Foreskin melanocyte (primary cell): ENCODE measurements at places on chromosomes 3 and 15.
A peak's percentile ranks its signal among the peaks of the same experiment; 100 is the strongest.

DNA sequence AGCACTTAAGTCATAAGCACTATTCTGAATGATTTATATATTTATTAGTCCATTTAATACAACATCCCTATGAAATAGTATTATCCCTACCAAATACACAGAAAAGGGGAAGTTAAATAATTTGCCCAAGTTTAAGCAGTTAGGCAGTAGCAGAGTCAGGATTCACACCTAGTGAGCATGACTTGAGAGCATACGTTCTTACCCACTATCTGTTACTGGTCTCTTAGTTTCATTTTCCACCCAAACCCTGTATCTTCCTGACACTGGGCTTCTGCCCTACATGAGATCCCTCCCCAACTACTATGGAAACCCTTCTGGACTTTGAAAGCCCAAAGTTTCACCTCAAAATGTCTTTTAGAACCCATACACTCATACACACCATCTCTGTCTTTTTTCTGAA lies 4.4 kb upstream of the ATOSA start:
- no peak for DNase-seq

- no peak for DNase-seq
Observed at GRCh38 chr15:51374131-51374530, 32.7 kb downstream of the GLDN start.

DNA sequence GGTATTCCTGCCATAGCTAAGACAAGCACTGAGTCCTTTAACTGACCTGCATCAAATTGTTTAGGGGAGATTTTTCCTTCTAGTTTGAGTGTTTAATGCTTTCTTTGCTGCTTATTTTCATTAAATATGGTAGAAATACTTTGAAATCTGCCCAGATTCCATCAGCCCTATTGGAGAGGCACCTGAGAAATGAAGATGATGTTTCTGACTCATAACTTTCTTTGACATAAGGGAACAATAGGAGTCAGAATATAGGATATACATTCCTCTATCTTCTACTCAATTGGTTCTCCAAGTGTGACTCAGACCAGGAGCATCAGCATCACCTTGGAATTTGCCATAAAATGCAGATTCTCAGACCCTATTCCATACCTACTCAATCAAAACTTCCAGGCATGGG lies 27.4 kb downstream of the BTD start:
- no peak for DNase-seq

- no peak for DNase-seq
Observed at GRCh38 chr3:157494581-157495281, 8.5 kb downstream of the VEPH1 start.

- no peak for DNase-seq
Observed at GRCh38 chr3:6260551-6261191, 600.2 kb upstream of the GRM7 start.

DNA sequence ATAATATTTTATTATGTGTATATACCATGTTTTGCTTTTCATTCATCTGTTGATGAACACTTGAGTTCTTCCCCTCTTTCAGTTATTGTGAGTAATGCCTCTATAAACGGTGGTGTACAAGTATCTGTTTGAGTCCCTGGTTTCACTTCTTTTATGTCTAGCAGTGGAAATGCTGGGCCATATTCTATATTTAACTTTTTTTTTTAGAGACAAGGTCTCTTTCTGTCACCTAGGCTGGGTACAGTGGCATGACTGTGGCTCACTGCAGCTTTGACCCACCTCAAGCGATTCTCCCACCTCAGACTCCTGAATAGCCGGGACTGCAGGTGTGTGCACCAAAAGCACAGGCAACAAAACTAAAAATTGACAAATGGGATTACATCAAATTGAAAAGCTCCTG lies 19.9 kb downstream of the GOLM2 start:
- no peak for DNase-seq

GRCh38 chr3:197216169-197216860 lies 82.1 kb downstream of the DLG1 start:
- no peak for DNase-seq

GRCh38 chr3:46895204-46895660 lies 17.7 kb downstream of the PTH1R start:
- DNase-seq: peak; percentile 25

GRCh38 chr3:166663194-166663593 lies 716.9 kb downstream of the ZBBX start:
- no peak for DNase-seq
